ENCODE measurements at places on chromosomes 5 and 9.

DNA sequence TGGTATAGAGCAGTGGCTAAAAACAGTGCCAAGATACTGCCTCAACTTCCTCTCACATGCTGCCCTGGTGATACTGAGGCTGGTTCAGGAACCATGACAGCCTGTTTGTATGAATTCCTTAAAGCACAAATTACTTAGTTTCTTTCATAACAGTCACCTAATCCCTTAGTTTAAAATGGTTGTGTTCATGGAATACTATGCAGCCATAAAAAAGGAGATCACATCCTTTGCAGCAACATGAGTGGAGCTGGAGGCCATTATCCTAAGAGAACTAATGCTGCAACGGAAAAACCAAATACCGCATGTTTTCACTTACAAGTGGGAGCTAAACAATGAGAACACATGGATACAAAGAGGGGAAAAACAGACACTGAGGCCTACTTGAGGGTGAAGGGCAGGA is 21.8 kb downstream of the ZFP62 start:
- no peak for DNase-seq

DNA sequence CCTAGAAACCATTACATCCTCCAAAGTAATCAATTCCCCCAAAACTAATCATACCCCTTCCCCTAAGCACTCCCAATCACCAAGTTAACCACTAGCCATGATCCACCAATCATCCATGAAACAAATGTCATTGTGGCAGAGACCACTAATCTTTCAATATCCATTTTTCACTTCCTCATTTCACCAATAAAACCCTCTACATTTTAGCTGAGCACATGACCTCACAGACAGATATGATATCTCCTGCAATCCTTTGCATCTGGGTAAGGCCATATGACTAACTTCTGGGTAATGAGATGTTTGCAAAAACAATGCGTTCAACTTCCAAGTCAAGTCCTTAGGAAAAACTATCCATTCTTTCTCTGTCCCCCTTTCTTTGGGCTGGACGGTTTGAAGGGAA is 20.7 kb downstream of the OR2S2 start:
- DNase-seq: peak; percentile 67

- peak; percentile 64 for DNase-seq
Measured at GRCh38 chr5:96978812-96979449, 43.1 kb downstream of the LNPEP start.

- no peak for DNase-seq
Measured at GRCh38 chr5:152855441-152855840, 450.4 kb upstream of the NMUR2 start.

DNA sequence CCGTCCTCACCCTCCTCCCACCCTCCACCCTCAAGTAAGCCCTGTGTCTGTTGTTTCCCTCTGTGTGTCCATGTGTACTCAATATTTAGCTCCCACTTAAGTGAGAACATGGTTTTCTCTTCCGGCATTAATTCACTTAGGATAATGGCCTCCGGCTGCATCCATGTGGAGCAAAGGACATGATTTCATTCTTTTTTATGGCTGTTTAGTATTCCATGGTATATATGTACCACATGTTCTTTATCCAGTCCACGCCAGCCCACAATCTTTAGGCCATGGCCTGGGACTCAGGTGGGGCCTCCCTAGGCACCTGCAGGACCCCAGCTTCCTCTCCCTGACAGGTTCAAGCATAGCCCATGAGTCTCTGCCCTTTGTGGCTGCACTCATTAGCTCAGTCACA is 22.9 kb downstream of the UNC5A start:
- no peak for DNase-seq

GRCh38 chr5:6544561-6544935 is 88.3 kb downstream of the NSUN2 start:
- DNase-seq: no peak

- no peak for DNase-seq
Measured at GRCh38 chr5:14675865-14676300, 11.4 kb downstream of the OTULIN start.

DNA sequence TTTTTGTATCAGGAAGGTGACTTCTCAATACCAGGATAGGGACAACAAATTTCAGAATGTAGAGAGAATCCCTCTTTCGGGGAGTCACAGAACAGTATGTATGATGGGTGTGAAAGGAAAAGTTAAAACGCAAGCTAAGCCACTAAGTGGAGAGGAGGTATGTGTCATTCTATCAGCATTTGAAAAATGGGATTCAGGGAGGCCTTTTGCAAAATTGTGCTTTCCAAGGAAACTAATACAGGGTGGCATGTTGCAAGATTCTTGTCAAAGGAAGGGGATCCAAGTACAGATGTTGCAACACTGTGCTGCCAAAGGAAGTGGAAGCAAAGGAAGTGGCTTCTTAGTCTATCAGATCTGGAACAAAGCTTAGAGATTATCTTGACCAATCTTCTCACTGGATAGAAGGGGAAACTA is 12.6 kb upstream of the TNIP1 start:
- peak; percentile 96 for DNase-seq

GRCh38 chr9:18429070-18429469 is 44.9 kb upstream of the ADAMTSL1 start:
- DNase-seq: peak; percentile 70

GRCh38 chr5:167993771-167994170 is 297.7 kb upstream of the WWC1 start:
- DNase-seq: no peak

- peak; percentile 30 for DNase-seq
Measured at GRCh38 chr5:113089653-113090335, 113.2 kb downstream of the DCP2 start.

GRCh38 chr5:103263054-103263453 is 4.5 kb downstream of the MACIR start:
- DNase-seq: no peak

DNA sequence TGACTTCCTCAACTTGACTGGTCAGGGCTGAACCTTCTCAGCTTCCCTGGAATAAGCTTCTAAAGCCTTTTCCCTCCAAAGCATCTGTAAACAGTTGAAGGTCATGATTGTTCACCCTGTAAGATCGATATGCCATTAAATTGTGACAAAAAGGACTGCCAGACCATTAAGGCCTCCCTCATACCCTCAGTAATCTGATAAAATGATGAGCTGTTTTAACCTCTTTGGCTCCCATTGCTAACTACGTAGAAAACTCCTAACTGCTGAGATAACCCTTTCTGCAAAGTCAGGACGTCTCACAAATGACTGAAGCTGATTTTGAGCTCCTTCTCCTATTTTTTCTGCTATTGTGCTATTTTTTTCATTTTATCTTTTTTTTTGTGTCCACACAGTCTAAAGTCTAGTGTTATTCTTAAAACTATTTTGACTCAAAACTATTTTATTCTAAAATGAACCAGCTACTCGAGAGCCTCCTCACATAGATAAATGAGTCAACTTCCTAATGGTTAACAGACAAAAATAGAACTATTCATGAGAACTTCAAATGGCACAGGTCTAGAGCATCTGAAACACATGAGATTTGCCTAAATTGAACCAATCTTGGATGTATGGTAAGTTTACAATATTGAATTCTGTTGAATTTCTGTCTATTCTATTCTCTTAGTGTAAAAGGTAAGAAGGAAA is 395.6 kb upstream of the TLE4 start:
- no peak for DNase-seq

GRCh38 chr9:32378993-32379729 is 5.3 kb upstream of the ACO1 start:
- peak; percentile 88 for DNase-seq

All from foreskin fibroblast (primary cell).